SHP77 (cell line): ENCODE measurements at places on chromosomes 11 and 22.

DNA sequence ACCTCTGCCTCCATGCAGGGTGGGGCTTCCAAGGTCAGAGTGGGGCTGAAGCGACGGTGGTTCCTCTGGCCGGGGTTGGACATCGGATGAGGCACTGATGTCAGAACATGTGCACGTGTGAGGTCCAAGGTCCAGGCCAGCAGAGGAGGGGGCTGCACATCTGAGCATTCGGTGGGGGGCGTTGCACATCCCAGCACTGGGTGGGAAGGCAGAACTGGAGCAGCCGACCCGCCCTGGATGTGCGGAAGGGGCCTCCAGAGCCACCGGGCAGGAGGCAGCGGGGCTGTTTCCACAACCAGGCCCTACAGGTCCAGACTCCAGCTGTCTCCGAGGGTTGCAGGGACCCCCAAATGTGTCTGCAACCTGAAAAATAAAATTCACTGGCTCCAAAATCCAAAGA lies 271.0 kb downstream of the CTTN start:
- DNase-seq, result no peak

- no peak for DNase-seq
Observed at GRCh38 chr11:74822170-74822569, 73.5 kb downstream of the RNF169 start.

DNA sequence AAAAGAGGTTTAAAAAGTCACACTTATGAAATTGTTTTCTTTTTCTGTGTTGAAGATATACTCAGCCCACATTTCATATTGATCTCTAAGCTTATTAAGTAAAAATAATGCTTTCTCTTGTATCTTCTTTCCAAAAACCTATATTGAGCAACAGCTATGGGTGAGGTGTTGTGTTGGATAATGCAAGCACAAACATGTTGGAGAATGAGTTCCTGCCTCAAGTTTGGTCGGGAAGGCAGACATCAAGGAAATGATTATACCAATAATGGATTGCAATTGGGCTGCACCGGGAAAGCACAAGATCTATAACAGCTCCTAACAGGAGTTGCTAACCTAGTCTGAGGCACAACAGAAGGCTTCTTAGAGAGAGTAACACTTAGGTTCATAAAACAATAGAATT lies 308.9 kb upstream of the MPPED2 start:
- DNase-seq, result no peak

DNA sequence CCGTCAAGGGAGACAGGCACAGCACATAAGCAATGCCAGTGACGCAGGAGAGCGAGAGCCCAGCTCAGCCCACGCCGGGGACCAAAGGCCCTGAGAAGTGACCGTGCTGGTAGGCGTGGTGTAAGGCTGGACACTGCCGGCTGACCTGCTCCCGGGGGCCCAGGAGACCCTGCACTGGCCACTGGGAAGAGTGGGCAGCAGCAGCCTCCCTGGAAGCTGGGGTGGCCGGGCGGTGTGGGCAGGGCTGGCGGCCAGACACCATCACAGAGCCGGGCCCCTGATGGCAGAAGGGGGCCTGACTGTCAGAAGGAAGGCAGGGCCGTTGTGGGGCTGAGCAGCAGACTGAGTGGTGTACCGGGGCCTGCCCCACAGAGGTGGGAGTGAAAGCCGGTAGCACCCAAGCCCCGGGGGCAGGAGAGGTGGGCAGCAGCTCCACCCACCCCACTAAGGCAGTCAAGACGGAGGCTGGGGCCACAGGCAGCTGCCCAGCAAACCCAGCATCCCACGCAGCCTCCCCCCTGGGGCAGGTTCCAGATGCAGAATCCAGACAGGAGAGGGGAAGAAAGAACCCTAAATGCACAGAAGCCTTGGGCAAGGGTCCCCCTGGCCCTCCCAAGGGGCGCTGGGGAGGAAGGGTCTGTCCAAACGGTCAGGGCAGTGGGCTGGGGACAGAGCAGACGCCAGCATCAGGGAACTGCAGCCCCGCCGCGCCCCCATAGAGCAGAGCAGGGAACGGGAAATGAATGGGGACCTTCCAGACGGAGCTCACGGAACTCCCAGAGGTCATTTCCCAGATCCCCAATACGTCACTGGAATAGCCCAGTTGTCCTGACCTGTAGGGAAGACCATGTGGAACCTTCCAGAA lies 205.2 kb downstream of the BRD1 start:
- DNase-seq, result no peak

DNA sequence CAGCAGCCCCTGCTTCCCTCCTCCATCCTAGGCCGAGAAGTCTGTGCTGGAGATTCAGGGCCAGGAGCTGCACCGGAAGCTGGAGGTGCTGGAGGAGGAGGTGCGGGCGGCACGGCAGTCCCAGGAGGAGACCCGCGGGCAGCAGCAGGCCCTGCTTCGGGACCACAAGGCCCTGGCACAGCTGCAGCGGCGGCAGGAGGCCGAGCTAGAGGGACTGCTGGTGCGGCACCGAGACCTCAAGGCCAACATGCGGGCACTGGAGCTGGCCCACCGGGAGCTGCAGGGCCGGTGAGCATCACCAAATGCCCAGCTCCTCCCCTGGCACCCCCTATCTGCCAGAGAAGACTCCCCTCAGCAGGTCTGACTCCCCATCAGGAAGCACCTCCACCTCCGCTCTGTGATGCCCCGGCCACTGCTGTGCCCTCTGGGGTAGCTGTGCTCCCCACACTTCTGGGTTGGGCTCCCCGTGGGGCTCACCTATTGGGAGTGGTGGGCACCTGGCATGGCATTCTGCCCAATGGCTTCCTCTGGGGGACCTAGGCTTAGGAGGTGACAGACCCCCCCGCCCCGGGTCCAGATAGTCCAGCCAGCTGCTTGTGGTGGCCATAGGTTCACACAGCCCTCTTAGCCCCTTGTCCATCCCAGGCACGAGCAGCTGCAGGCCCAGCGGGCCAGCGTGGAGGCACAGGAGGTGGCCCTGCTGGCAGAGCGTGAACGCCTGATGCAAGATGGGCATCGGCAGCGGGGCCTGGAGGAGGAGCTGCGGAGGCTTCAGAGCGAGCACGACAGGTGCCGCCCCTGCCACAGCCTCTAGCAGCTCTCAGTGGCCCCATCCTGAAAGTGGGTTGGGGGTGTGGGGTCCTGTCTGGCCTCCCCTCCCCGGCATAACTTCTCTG lies 6.6 kb upstream of the RPS6KA4 start:
- no peak for DNase-seq

DNA sequence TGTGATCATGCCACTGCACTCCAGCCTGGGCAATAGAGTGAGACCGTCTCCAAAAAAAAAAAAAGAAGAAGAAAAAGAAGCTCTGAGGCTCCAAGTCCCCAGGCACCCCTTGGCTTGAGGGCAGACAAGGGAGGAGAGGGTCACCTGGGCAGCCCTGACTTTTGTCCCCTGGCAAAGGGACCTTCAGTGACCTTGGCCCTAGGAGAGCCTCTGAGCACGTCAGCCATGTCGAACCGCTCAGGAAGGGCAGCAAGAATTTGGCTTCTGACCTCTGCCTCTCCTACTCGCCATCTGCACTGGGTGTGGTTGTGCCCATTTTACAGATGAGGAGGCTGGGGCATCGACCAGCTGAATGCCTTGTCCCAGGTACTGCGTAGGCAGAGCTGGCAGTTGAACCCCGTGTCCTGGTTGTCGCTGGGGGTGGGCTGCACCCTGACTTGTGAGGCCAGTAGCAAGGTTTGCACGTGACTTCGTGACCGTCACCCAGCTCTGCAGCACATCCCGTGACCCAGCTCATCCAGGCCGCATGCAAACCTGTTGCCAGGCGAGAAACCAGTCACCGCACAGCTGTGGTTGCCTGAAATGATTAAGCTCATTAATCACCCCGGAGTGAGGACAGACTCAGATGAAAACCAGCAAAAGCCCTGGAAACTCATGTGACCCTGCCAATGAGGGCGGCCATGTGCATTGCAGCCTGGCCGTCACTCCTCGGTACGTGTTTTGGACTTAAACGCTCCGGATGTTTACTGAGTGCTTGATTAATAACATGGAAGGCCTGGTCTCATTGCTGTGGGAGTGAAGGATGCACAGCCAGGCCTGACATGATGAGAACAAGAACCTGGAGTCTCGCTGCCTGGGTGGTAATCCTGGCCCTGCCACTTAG lies 47.7 kb upstream of the PPP6R3 start:
- no peak for DNase-seq

GRCh38 chr11:62542750-62543567 lies 3.6 kb downstream of the AHNAK start:
- DNase-seq, result peak; percentile 26

DNA sequence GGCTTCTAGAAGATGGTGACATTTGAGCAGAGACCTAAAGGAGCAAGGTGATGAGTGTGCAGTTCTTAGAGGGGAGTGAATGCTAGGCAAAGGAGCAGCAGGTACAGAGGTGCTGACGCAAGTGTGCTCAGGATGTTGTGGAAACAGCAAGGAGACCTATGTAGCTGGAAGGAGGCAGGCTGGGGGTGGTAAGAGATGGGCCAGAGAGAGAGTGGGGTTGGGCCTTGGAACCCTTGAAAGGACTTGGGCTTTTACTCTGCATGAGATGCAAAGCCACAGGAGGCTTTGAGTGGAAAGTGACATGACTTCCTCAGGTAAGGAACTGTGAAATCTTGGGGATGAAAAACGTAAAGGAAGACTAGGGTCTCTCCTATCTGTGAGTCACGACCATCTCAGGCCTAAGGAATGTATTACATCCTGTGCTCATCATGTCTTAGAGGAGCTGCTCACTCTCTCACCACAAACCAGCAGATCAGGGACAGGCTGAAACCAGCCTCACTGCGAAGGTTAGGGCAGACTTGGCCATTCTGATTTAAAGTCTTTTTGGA lies 65.4 kb downstream of the MICAL2 start:
- DNase-seq, result no peak

- no peak for DNase-seq
Observed at GRCh38 chr11:46377290-46377689, 4.2 kb upstream of the MDK start.

DNA sequence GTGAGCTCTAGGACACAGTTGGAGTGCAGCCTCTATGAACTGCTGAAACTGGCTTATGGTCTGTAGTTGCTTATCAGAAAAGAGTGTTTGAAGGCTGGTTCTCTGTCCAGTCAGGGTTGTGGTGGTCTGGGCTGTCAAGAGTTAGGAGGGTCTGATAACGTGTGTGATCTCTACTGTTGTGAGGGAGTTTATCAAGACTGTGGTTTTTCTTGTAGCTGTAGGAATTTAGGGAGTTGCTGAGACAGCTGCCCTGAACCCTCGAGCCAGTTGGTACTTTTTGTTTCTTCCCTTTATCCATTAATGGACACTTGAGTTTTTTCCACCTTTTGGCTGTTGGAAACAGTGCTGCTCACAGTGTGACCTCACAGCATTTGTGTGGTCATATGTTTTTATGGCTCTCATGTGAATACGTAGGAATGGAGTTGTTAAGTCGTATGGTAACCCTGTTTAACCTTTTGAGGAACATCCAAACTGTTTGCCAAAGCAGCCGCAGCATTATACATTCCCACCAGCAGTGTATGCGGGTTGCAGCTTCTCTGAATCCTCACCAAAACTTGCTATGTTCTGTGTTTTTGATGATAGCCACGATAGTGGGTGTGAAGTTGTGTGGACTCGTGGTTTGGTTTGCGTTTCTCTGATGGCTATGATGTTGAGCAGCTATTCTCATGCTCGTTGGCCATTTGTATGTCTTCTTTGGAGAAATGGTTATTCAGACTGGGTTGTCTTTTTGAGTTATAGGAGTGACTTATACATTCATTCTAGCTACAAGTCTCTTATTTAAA lies 20.9 kb upstream of the DGCR8 start:
- no peak for DNase-seq

DNA sequence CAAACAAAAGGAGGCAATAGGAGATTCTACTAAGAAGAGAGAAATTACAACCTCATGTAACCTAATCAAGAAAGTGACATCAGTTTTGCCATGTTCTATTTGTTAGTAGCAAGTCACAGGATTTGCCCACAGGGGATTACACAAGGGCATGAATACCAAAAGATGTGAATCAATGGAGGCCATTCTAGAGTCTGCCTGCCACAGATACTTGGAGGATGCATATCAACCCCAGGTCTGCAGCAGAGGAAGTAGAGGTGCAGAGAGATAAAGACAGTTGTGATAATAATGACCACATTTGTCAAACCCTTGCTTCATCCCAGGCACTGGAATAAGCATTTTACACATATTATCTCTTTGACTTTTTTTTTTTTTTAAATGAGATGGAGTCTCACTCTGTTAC lies 2.4 kb upstream of the ASCC2 start:
- no peak for DNase-seq

- no peak for DNase-seq
Observed at GRCh38 chr11:4496557-4497248, 14.3 kb downstream of the OR52K1 start.

GRCh38 chr11:12185106-12185690 lies 74.8 kb downstream of the MICAL2 start:
- DNase-seq, result no peak

DNA sequence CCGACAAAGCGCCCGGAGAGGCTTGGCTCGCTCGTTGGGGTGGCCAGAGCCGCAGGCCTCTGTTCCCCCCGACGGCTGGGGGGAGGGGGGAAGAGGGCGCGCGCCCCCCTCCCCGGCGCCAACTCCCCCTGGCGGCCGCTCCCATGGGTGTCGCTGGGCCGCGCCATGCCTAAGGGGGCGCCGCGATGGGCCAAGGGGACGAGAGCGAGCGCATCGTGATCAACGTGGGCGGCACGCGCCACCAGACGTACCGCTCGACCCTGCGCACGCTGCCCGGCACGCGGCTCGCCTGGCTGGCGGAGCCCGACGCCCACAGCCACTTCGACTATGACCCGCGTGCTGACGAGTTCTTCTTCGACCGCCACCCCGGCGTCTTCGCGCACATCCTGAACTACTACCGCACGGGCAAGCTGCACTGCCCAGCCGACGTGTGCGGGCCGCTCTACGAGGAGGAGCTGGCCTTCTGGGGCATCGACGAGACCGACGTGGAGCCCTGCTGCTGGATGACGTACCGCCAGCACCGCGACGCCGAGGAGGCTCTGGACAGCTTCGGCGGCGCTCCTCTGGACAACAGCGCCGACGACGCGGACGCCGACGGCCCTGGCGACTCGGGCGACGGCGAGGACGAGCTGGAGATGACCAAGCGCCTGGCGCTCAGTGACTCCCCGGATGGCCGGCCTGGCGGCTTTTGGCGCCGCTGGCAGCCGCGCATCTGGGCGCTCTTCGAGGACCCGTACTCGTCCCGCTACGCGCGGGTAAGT lies 1.4 kb downstream of the KCNC1 start:
- DNase-seq, result no peak

DNA sequence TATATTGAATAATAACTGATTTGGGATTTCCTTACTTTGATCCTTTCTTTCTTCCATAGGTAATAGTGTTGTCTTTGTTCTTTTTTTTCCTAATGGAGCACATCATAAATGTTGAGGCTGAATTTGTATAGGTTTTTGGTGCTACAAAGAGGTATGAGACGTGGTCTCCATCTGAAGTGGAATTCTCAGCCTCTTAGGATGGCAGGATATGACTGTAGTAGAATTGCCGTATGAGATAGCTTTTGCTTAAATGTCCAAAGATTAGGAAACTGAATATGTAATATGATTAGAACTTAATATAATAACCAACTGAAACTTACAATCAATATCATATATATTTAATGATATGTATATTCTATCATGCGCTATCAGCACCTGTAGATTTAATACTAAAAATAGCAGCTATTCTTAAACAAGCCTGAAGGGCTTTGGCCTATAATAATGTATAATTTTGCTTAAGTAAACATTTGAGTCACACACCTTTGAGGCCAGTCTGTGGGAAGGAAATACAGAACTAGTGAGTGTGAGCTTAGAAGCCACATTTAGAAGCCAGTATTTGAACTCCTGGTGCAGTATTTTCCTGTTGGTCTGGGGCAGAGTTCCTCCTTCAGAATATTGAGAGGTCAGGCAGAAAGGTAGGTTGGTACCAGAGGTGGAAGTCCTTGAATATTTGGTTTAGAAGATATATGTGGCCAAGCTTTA lies 62.6 kb downstream of the SWAP70 start:
- no peak for DNase-seq
